SW 1271 (cell line): ENCODE measurements at places on chromosomes 3 and 15.

- no peak for DNase-seq
Measured at GRCh38 chr15:91284758-91285466, 184.9 kb downstream of the SV2B start.

DNA sequence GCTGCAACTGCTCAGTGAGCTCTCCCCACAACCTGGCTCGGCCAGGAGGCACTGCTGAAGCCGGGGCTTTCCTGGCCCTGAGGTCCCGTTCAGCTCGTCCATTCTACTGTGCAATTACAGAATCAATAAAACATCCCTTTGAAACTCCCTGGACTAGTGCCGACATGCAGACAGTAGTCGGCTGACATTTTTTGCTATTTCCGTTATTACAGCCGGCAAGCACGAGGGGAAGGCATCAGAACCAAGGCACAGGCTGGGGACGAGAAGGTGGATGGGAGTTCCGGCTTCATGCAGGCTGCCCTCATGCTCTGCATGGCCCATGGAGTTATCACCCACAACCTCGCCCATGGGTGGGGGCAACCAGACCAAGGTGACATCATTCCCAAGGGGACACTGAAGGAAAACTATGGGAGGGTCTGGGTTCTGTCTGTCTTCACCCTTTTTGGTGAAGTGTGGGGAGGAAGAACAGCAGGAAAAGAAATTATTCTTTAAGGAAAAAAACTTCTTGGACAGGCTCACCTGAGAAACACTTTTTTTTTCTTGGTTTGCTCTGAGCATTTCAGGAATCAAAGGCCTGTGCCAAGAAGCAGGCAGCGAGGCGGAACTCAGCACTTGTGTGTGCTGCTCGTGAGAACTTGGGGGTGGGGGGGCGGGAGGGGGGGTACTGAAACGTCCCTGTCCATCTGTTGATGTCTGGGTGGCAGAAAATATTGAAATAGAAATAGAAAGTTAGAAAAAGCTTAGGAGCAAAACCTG, 154.5 kb downstream of the FOXP1 start:
- DNase-seq, result no peak

DNA sequence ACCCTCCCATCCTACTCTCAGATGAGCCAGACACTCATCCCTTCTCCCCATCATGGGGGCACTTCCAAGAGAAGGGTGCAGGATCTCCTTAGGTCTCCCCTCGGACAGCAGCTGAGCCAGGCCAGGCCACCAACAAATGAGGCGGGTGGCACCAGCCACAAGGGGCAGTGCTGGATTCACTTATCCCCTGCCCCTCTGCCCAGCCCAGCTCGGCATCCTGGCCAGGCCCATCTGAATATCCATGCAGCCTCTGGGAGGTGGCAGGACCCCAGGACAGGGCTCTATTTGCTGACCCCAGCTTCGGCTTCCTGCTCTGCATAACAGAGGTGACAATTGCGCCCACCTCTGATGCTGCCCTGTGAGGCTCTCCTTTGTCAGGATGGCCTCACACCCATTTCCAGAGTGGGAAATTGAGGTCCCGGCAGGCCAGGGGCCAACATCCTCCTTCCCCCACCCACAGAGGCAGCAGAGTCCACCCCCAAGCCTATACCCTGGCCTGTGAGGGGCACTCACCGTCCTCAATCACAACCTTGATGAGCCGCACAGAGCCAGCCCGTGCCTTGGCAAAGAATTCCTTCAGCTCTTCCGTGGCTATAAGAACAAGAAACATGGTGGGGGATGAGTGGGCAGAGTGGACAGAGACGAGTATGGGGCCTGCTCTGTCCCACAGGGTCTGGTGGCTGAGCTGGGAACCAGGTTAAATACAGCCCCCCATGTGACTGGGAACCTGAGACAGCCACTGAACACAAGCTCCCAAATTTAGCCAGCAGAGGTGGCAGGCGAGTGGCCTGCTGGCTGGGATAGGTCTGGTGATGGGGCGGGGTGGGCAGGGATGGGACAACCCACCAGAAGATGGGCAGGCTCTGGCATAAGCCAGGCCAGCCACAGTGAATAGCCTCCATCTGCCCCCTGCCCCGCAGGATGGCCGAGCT, 4.2 kb downstream of the TWF2 start:
- DNase-seq, result no peak

GRCh38 chr3:23993556-23994243, 48.6 kb downstream of the NR1D2 start:
- DNase-seq, result no peak

DNA sequence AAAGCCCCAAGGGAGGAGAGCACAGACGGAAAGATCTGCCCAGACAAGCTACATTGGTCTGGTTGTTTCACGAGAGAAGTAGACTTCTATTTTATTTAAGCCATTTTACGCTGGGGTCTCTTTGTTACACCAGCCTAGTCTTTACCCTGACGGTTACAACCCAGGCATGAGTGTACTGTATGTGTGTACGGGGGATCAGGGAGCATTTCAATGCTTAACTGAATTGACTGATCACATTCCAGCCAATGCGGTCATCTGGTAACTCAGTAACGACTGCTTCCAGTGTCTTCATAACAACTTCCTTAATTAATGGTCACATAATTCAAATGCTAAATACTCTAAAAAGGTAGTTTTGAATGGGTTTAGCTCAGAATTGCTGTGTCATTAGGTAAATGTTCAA, 288.6 kb downstream of the FOXP1 start:
- no peak for DNase-seq

DNA sequence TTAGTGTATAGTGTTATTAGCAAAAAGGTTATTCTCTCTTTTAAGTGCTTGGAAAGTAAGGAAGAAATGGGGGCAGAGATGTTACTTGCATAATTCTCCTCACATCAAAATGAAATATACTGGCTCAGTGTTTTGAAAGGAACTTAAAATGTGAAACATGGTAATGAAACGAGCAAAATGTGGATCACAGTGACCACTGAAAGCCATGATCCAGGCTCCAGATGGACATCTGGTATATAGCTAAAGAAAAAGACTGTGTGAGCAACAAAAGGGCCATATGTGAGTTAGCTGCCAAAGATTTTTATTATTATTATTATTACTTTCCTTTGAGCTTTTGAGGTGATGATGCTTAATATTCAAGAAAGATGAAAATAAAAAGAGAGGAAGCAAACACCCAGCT, 89.6 kb downstream of the GAP43 start:
- DNase-seq, result no peak

GRCh38 chr3:39114456-39114855, 7.0 kb downstream of the TTC21A start:
- DNase-seq, result no peak

- DNase-seq, result no peak
Measured at GRCh38 chr3:190016966-190017365, 103.7 kb downstream of the P3H2 start.

- DNase-seq, result no peak
Measured at GRCh38 chr15:37079726-37080125, 20.6 kb downstream of the MEIS2 start.

GRCh38 chr3:45688882-45689786, at the start of gene SACM1L:
SACM1L (plus strand) TSS chr3:45689396; CDS start chr3:45689466, 70 bp downstream.
- peak; percentile 95 for DNase-seq

GRCh38 chr3:181326637-181327223, 337.2 kb upstream of the DNAJC19 start:
- peak; percentile 51 for DNase-seq

DNA sequence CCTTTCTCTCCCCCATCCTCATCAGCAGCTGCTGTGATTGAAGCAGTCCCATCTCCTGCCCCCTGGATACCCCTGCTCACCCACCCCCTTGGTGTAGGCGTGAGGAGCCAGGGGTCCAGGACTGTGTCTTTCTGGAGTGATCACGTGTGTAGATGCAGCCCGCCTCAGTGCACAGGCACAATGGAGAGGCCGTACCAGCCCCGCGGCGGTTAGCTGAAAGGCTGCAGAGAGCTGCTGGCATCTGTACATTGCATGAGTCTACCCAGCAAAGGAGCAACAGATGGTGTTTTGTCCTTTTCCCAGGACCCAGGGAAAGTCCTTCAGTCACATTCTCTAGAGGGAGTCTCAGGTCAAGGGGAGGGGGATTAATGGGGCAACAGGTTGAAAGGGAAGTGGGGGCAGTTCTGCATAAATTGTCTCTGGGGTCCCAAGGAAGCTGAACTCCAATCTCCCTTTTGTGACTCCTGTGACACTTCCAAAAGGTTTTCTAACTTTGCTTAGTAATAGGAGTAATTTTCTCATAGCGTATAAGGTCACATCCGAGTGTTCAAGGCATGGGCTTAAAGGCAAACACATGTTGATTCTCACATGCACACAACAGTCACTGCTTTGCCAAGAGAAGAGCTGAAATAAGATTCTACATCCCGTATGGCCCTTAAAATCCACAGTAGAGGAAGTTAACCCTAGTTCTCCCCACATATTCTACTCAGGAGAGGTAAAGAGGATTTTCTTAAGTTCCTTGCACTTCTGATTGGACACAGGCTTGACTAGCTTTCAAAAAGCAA, 7.1 kb downstream of the CSPG5 start:
- DNase-seq, result no peak

DNA sequence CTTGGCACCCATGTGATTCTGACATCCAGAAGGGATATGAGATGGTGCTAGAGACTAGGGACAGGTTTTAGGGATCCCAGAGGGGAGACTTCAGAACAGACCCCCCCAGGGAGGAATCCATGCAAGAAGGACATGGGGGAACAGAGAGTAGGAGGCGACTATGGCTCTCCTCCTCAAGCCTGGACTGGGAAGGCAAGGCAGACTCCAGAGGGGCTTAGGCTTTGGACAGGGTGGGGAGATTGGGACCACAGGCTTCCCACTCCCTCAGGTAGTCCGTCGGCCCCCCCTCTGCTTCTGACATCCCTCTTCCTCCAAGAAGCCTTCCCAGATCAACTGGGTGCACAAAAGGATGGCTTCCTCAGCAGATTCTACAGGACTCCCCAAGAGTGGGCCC, 3.0 kb upstream of the VIPR1 start:
- no peak for DNase-seq

DNA sequence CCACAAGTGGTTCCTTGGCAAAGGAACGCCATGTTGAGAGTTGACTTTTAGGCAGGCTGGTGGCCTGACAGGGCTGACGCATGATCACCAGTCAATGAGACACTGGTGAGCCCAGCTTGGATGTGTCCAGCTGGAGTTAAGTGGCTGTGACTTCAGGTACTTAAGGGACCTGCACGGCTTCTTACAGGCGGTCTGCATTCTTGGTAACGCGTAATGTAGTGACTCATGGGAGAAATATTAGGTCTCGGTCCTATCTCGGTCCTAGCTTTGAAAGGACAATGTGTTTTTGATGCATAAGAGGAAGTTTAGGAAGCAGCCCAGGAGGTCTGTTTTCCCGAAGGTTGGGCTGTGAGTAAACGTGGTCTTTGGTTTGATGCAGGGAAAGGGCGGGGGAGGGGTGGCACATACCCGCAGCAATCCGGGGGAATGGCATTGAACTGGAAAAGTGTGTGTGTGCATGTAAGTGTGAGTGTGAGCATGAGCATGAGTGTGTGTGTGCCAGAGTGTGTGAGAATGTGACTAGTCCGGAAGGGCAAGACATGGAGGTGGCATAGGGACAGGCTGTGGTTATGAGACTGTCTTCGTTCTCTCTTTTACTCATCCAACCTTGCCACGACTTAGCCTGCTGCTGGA, 55.3 kb downstream of the FAM43A start:
- DNase-seq, result peak; percentile 43

GRCh38 chr3:24533561-24534193, 39.0 kb upstream of the THRB start:
- no peak for DNase-seq

DNA sequence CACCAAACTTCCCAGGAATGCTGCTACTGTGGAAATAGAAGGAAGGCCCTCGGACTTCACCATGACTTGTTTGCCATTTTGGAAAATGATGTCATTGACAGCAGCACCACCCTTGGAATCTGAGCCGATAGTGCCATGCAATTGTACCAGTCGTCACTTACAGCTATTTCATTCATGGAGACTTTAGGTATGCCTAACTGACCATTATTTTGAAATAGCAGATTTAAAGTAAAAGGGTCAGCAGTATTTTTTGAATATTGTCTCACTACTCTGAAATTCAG, 66.0 kb upstream of the ARL8B start:
- no peak for DNase-seq

DNA sequence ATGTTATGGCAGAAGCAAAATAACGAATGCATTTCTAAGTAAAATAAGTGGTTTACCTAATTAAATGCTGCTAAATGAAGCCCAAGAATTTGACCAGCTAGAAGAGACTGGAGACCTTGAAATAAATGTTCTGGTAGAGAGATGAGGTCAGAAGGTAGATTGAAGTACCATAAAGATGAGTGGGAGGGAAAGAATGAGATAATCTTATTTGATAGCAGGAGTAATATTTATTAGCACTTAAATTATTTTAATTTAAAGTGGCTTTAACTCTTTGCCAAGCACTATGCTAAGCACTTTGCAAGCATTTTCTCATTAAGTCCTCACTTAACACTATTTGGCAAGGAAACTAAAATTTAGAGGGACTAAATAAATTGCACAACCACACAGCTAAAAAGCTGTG, 314.9 kb upstream of the CCDC54 start:
- DNase-seq, result no peak

DNA sequence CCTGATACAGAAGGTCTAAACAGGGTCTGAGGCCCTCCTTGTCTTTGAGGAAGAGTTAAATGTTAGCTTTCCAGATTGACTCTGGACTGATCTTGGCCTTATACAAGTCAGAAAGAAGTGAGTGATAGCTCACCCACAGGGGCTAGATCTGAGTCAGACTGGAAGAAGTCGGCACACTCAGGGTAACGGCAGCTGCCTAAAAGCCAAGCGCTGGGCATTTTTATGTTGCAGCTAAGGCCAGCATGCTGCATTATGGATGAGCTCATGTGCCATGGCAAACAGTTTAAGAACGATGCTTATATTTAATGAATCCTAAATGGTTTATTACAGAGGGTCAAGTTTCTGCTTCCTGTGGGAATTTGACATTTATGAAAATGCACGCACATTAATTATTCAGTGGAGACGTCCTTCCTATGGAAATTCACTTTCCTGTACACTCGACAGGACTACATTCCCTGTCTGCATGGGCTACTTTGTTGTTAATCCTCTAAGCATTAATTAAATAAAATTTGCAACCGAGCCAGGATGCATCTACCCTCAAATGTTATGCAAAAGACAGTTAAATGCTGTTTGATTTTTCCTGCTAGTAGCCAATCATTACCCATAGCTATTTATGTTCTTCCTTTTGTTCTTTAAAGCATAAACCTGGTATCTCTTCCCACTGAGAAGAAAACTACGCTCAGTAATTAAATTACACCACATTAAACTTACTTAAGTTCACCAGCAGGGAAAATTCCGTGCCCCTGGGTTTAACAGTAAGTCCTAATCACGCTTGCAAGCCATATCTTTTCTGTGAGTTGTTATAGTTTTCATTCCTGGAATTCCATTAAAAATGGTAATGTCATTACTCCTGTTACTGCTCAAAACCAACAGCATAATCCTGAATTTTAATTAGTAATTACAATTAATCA, 762.7 kb upstream of the CFAP20DC start:
- DNase-seq, result no peak

DNA sequence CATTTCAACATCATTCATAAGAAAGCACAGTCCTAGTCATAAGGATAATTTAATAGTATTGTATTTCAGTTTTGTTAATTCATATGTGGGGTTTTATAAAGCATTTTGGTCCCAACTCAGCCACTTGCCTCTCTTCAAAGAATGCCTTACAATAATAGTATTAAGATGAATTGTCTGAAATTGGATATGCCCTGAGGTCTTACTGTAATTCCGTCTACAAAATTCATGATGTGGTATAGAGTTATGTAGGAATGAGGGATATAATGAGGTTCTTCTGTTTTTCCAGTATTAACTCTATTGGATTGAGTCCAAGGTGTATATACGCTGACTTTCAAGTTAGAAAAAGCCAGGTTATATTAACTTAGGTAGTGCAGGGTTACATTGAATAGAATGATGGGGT, 177.0 kb downstream of the GOLIM4 start:
- DNase-seq, result no peak

GRCh38 chr3:7739754-7740153, 761.9 kb upstream of the LMCD1 start:
- DNase-seq, result no peak

- no peak for DNase-seq
Measured at GRCh38 chr15:55247311-55247710, 42.3 kb downstream of the RAB27A start.
